ENCODE measurements at places on chromosomes 2 and 18. TPM values are rescaled to one million over a fixed set of nuclear protein-coding genes. Genes with fewer than 3 reads are reported as not detected.

The STK11IP gene
- 33.1 TPM for total RNA-seq

The QPCT gene
- not detected for total RNA-seq

The CD302 gene
- total RNA-seq = 0.23 TPM

The SERPINB12 gene
- not detected for total RNA-seq

The IL1R1 gene
- total RNA-seq = not detected

The EVX2 gene
- not detected for total RNA-seq

The DNAJC10 gene
- total RNA-seq = 51.4 TPM

The FBXO36 gene
- total RNA-seq = 1.1 TPM

The ERMN gene
- 2.2 TPM for total RNA-seq

The LIMS4 gene
- 0.78 TPM for total RNA-seq

The RPS27A gene
- total RNA-seq = 889 TPM

The CDKL4 gene
- total RNA-seq = 1.1 TPM

The CHRNG gene
- total RNA-seq = not detected

All from activated CD8-positive, alpha-beta T cell treated with anti-CD3 and anti-CD28 coated beads, Interleukin-2, amount 10 ng/mL, durations not matched to agents 7 days and 5 days (primary cell).